Right ventricle myocardium superior (tissue), 1 donor: ENCODE measurements at places on chromosomes 3 and 15.

GRCh38 chr3:152839511-152839910 is 4.6 kb downstream of the P2RY1 start:
- no peak for DNase-seq

DNA sequence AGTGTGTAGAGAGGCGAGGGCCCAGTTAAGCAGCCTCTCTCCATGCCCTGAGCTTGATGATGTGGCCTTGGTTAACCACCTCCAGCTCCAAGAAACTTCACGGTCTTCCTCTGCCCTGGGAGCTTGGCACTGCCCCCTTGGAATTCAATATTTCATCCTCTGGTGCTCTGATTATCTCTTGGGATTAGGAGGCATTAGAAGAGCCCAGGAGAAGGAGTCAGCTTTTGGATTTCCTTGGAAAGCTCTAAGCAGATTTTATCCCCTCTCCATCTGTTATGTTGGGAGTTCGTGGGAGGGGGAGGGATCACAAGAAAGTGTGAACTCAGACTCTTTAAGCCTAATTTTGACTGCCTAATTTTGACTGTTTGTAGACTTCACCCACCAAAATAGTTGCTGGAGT is 132.7 kb upstream of the AGBL1 start:
- DNase-seq: no peak

DNA sequence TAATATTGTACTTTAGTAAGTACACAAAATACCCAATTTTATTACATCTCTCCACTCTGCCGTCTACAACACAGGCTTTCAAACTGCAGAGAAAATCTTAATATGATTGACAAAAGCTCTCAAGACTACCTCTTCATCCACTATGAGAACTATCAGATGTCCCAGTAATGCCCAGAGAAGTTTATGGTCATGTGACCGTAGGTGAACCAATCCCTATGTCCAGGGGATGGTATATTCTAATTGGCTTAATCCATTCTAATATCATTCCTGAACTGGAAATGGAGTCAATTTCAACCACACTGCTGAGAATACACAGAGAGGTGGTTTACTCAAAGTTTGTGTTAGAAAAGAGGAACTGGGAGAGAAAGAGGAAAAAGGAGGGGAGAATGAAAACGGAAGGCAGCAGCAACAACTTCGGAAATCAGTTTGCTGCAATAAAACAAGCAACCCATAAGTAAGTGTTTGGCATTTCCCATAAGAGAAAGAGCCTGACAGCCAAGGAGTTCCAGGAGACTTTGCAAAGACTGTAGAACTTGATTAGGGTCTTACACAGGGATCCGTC is 7.3 kb downstream of the SST start:
- no peak for DNase-seq

GRCh38 chr15:47872869-47873432 is 155.6 kb downstream of the SEMA6D start:
- no peak for DNase-seq

- DNase-seq: no peak
Observed at GRCh38 chr3:76264911-76265310, 479.6 kb upstream of the ZNF717 start.

DNA sequence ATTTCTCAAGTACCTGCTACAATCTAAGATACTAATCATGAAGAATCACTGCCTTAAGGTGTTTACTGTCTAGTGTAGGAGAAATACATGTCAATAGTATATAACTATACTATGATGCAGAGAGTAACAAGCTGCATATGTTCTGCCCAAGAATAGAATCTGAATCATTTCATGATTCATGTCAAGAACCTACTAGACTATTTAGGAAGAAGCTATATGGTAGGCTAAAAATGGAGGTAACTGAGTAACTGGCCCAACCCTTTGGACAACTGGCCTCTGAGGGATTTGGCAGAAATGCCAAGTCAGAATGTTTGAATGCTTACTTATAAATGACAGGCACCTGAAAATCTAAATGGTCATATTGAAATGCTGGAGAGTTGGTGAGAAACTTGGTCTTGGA is 59.9 kb upstream of the DGKG start:
- no peak for DNase-seq

DNA sequence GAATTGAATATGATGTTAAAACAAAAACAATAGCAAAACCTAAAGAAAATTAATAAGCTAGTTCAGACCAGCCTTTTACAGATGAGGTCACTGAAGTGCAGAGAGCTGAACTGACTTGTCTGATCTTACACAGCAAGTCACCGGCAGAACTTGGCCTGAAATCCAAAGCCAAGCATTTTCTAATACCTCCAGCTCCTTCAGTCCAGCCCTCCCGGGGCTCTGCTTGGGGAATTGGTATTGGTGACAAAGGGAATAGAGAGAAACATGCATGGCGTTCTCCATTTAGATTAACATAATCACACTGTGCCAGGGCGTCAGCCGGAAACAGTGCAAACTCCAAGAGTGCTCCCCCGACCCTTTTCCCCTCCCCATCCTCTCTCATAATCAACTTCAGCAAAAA is 14.1 kb upstream of the ZSCAN2 start:
- DNase-seq: no peak

- no peak for DNase-seq
Observed at GRCh38 chr15:66820481-66821176, 118.6 kb downstream of the SMAD6 start.

- DNase-seq: no peak
Observed at GRCh38 chr3:126963261-126964190, 19.4 kb upstream of the PLXNA1 start.

- DNase-seq: no peak
Observed at GRCh38 chr3:9170851-9171160, 78.6 kb downstream of the SRGAP3 start.
